ENCODE measurements at places on chromosomes 7 and 10.
A peak's percentile ranks its signal among the peaks of the same experiment; 100 is the strongest.

- DNase-seq, result no peak
These were observed 6.5 kb downstream of the AHR start for GRCh38 chr7:17304926-17305325.

- peak; percentile 74 for DNase-seq
These were observed 151.4 kb downstream of the CDH23 start for GRCh38 chr10:71547876-71548846.

DNA sequence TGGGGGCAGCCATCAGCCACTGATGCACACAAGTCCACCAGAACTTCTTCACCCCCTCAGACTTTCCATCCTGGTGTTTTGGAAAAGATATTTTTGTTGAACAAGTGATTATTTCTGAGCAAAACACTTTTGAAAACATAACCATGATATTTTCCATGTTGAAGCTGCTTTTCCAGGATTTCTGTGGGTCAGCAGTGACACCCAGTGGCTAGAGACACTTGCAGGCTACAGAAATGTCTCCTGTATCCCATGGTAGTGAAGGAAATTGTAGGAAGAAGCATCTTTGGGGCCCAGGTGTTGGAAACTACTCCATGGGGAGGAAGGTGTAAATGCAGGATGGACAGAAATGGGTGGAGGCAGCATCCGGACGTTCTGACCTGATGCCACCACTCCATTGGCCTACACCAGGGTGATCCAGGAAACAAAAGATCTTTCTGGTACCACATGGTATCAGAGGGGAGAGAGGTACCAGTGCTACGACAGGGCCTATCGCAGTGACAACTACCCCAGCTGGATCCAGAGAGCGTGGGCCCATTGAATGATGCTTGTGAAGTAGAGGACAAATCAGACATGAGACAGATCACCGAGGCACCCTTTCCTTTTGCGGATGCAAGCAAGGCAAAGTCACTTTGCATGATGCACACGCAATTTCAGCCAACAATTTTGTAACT is 111.7 kb upstream of the COBL start:
- DNase-seq, result no peak

DNA sequence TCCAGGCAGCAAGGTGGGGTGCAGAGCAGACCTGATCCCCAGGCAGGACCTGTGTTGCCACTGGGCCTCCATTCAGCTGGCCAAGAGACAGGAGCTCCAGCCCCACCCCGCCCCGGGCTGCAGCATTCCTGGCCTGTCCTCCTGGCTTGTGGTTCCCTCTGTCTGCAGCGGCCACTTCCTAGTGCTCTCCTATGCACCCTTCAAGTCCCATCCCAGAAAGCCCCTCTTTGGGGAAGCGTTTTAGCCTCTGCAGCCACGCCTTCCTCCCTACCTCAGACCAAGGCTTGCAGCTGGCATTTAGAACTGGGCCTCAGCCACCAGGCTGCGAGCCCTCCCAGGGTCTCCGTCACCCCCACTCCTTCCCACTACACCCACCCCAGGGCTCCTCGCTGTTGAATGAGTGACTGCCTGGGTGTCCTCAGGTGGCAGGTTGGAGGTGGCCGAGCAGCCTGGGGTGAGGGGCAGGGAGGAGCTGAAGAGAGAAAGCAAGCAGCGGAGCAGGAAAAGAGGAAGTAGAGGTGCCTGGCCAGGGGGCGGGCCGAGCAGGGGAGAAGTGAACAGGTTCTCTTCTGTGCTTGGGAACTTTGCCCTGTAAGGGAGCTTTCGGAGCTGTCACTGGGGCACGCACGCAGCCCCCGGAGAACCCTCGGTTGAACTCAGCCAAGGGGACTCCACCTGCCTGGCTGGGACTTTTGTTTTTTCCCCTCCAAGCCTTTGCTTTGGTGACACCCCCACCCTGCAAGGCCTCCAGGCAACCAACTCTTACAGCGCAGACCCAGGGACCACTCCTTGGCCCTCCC is 109.1 kb upstream of the TNRC18 start:
- peak; percentile 88 for DNase-seq

DNA sequence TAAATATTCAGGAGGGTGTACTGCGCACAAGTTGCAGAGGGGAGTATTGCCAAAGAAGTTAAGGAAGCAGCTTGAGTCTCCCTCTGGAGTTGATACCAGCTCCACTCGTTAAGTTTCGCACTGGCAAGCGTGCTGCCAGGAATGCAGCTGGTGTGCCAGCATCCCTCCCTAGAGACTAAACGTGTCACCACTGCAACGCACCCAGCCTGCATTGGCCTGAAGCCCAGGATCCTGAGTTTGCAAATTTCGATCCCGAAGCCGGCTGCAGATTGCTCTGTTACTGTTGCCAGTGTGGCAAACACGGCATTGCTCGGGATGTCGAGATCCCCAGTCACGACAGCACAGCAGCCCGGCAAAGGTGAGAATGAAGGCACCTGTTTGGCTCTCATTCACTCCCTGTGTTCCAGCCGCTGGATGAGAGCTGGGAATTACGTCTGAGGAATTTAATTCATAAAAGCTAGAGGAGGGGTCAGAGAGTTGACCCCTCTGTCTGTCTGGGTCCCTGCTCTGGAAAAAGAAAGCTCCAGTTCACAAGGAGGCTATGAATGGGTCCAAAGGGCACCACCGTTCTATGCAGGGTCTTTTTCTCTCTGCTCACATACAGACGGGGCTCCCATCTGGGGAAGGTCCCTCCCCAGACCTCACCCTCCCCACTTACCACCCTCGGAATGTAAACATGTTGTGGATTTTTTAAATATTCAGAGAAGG is 61.0 kb downstream of the NRP1 start:
- peak; percentile 88 for DNase-seq

DNA sequence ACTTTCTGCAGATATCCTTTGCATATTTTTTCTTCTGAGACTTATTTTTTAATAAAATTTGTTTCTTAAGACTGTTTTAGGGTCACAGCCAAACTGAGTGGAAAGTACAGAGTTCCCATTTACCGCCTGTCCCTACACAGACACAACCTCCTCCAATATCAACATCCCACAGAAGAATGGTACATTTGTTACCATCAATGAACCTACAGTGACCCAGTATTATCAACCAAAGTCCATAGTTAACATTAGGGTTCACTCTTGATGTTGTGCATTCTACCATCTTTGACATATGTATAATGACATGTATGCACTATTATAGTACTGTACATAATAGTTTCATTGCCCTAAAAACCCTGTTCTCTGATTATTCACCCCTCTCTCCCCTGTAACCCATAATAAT is 14.6 kb upstream of the REEP3 start:
- no peak for DNase-seq

DNA sequence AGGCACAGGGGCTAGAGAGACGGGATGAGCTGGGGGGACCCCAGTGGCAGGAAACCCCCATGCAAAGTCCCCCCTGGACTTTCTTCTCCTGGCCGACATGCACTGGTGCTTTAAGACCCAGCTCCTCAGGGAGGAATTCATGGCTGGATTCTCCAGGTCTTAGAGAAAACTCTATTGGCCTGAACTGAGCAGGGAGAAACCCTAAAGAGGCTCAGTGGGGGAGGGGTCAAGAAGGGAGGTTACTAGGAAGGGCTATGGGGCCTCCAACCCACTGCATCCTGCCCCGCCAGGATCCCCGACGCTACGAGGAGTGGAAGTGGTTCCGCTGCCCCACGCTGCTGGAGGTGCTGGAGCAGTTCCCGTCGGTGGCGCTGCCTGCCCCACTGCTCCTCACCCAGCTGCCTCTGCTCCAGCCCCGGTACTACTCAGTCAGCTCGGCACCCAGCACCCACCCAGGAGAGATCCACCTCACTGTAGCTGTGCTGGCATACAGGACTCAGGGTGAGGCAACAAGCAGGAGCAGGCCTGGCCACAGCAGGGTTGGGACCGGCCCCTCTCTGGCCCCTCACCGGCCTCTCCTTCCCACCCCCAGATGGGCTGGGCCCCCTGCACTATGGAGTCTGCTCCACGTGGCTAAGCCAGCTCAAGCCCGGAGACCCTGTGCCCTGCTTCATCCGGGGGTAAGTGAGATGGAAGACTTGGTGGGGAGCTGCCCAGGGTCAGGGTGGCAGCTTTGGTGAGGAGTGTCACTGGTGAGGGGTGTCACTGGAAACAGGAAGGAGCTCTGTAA is 13.8 kb downstream of the ATG9B start:
- DNase-seq, result peak; percentile 49

- no peak for DNase-seq
These were observed 36.5 kb downstream of the DDIT4 start for GRCh38 chr10:72310241-72310633.

DNA sequence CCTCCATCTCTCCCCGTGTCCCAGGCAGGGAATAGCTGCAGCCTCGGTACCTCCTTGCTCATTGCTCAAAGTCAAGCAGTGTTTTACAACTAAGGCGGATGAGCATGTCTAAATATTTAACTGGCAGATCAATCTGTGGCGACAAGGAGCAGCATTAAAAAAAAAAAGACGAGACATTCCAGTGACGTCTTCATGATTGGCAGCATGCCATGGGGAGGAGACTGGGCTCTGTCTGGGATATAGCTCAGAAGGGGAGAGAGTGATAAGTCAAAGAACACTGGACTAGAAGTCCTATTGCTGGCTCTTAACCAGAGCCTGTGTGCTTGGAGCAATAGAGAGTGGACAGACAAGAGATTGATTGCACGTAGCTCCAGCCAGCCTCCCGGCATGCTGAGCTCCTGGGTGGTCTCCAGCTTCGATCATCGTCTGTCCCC is 287.5 kb upstream of the PODXL start:
- DNase-seq, result no peak

- DNase-seq, result no peak
These were observed 165.5 kb downstream of the PKD1L1 start for GRCh38 chr7:47782792-47783191.

- DNase-seq, result no peak
These were observed 1.1 kb downstream of the KIAA1549 start for GRCh38 chr7:138979988-138980562.

DNA sequence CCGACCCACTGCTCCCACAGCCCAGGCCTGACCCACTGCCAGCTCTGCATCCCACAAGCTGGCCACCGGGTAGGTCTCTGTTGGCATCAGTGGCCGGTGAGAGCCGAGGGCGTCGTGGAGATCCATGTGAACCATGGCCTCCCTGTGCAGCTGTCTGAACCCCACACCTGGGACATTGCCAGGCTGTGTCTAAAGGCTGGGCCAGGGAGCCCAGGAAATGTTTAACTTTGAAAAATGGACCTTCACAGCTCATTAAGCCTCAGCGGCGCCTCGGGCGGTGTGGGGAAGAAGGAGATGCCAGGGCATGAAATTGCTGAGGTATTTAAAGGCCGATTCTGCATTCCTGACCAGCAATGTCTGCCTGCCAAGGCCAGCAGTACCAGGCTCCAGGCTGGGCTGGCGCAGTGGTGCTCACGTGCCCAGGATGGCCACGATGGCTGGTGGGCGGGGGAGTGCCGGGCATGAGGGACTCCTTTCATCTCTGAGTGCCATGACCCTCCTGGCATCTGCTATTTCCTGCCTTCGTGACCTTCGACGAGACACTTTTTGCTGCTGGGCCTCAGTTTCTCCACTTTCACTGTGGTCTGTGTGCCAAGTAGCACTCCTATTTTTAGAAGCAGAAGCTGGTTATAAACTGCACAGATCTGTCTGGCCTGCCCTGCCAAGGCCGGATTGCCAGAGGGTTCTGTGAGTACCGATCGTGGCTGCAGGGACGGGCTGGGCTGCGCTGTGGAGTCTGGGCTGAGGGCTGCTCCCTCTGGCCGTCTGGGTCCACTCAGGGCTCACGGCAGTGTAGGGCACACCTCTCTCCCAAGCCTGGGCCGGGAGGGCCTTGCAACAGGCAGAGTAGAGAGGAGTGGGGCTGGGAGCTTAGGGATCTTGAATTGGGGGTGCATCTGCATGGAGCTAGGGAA is 21.8 kb downstream of the ELFN1 start:
- peak; percentile 10 for DNase-seq

GRCh38 chr7:24718977-24719491 is 38.2 kb downstream of the GSDME start:
- no peak for DNase-seq

DNA sequence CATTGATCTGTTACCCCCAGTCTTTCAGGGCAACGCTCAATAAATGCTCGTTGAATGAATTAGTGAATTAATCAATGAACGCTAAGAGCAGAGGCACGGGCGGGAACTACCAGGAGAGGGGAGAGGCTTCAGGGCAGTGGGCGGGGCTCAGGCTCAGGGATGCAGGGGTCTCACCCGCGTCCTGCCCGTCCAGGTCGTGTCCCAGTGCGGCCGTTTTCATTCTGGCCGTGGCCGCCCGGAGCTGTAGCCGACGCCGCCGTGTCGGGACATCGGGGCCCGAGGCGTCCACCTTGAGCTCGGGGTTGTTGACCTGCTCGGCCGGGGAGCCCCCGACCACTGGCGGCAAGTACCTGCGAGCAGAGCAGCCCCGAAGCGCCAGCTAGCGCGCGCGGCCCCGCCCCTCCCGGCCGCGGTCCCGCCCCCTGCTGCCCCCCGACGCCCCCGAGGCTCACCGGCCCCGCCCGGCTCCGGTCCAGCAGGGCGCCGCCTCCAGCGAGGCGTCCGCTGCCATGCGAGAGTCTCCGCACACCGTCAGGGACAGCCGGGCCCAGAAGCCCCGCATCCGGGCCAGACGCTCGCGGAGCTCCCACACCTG is 2.8 kb upstream of the GAL3ST4 start:
- no peak for DNase-seq

DNA sequence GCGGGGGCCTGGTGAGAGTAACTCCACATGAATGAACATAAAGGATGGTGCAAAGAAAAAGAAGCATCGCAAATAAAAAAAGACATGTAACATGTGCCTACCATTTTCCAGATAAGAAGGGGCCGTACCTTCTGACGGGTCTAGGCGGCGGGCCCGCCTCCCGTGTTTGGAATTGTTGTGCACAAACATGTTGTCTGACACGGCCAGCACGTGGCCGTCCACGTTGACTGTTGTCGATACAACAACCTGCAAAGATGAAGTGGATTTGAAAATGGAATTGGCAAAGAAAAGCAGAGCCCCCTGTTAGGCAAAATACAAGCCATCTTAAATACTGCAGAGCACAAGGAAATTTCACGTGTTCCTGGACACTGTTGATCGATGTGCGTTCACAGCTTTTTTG is 90.7 kb downstream of the EBF3 start:
- DNase-seq, result no peak

DNA sequence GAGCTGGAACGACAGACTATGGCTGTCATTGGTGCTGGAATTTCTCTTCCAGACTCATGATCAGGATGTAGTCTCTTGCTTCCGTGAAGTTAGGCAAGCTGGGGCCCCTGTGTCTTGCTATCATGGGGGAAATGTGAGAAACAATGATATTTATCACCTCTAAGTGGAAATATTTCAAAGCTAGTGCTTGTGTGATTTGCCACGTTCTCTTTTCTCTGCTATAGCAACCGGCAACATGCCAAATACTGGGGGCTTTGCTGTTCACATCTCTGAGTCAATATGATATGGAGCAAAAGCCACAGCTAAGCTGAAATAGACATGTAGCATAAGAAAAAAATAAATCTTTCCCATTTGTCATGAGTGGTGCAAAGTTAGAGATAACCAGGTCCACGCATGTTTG is 668.2 kb upstream of the IGFBP3 start:
- no peak for DNase-seq

- peak; percentile 28 for DNase-seq
These were observed 131.5 kb upstream of the JCAD start for GRCh38 chr10:30190577-30191552.
